ENCODE measurements at places on chromosomes 3 and 15.

DNA sequence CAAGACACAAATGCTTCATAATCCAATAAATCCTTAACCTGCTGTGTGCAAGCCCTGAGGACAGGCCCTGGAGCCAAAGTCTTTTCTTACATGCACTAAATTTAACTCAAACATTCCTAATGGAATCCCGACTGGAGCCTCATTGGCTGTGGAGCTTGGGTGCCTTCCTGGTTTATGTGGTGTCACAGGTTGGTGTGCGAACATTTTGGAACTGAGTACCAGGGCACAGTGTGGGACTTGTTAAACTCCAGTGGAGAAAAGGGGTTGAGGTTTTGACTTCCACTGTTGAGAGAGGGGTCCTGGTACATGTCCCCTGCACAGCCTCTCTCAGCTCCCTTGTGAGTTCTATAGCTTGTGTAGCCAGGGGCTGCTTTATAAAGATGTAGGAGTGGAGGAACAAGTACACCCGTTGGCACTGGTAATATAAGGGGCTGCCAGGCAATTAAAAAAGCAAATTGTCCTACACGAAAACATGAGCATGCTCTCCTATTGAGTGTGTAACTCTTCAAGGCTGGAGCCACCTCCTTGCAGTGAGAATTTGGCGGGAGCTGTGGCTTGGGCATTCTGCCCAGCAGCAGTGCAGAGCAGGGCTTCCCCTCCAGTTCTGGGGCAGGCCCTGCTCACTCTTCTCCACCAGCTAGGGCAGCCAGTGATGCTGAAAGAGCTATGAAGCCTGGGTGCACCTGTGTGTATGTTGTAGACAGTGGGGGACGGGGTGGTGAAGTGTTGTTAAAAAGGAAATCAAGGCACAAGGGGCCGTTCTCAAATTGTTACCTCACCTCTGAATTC lies 218.1 kb downstream of the CLSTN2 start:
- no peak for DNase-seq

DNA sequence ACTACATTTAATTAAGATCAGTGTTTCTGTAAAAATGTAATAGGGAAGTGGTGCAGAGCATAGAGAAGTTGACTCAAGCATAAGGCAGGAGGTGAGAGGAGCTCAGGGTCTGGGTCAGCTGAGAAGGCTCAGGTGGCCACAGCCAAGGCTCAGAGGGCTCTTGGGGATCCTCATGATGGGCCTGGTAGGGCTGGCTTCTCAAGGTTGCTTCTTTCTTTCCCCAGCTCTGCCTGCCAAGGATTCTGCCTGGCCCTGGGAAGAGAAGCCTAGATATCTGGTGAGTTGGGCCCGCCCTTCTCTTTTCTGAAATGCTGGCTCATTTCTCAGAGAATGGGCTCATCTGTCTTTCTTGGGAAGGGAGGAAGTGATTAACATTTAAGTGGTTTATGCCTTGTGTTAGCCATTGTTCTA lies 6.5 kb downstream of the ZNF589 start:
- peak; percentile 77 for DNase-seq

DNA sequence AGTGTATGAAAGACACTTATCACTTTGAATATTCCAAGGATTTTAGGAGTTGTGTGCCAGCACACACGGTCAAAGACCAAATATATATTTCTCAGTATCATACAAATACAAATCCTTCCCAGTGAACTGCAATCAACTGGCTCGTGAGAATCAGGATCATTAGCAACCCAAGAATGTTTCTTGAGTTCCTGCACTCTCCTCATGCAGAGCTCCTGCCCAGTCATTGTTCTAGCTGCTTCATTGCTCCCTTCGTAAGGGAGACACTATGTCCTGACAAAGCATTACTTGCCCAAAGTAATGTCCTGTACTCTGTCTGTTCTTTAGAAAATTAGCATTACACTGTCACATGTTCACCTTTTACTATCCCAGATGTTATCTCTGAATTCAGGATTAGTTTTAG lies 92.0 kb upstream of the SLC4A7 start:
- no peak for DNase-seq

DNA sequence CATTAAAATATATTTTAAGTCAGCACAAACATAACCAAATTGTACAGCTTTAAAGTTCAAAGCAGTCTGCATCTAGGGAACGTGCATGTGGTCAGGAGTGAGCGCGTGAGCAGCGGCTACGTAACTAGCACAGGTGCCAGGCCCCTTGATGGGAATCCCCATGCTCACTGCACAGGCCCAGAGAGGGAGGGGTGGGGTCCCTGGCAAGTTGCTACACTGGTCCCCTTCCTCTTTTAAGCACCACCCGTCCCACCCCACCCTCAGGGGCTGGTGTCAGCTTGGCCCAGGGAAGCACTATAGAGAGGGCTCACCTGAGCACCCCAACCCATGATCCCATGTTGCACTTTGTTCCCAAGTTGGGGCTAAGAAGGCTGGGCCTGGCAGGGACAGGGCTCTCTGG lies 835 bp upstream of the GMPPB start:
- peak; percentile 19 for DNase-seq

- no peak for DNase-seq
Measured at GRCh38 chr3:45803252-45803935, 7.1 kb upstream of the SLC6A20 start.

DNA sequence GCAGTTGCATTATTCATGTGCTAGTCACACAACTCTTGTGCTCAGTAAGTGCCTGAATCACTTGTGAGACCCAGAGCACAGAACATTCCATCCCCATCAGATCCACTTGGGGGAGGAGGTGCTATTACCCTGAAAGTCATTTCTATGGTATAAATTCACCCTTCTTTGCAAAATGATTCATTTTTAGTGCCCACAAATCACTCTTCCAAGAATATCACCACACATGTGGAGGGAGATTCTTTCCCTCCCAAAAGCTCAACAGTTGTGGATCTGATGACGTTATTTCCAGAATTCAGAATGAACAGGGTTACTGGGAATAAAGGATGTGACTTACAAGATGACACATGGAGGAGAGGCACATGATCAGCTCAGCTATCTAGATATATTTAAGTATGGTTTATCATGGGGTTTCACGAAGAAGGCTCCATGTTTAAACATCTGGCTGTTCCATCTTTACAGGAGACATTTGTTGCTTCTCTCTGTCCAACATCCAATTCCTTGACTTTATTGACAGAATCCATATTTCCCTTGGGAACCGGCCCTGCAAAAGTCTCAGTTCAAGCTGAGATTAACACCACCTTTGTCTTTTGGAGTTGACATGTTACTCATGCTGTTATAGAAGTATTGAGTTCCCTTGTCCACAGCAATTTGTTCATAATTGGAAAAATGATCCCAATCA lies 214.2 kb upstream of the PROK2 start:
- peak; percentile 79 for DNase-seq

DNA sequence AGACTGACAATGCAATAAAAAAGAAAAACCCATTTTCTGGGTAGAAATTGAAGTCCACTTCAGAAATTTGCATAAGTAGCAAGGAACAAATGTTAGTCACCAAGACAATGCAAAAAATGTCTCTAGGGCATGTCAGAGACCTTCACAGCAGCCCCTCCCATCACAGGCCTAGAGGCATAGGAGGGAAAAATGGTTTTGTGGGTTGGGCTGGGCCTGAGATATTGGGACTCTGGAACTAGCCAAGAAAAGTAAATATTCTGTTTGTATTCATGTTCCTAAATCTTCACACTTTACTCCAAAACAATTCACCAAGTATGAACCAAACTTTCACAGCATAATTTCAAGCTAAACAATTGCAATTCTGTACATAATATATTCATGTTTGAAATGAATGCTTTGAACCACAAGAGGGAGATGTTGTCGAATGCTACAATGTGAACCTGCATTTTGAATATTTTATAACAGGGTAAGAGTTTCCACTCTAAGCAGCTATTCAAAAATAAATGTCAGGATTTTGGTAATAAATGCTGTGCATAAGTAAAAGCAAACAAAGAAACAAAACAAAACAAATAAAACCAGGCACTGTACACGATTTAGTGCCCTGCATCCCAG lies 429.2 kb downstream of the OTOL1 start:
- DNase-seq: no peak

DNA sequence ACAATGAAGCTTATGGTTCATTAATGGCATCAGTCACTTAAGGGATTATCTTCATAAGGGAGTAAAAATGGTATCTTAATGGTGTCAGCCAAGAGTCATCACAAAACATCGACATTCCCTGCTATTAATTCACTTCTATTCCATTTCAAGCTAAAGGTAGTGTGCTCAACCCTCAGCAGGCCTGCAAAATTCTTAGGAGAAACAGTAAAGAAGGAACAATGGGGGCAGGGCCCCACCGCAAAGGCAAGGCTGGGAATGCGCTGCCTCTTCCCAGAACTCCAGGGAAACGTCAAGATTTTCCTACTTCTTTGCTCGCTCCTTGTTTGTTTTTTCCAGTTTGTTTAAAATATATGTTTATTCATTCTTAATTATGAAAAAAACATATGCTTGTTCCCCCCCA lies 187.3 kb upstream of the TSC22D2 start:
- no peak for DNase-seq

- no peak for DNase-seq
Measured at GRCh38 chr15:65540314-65540713, 10.1 kb downstream of the HACD3 start.

DNA sequence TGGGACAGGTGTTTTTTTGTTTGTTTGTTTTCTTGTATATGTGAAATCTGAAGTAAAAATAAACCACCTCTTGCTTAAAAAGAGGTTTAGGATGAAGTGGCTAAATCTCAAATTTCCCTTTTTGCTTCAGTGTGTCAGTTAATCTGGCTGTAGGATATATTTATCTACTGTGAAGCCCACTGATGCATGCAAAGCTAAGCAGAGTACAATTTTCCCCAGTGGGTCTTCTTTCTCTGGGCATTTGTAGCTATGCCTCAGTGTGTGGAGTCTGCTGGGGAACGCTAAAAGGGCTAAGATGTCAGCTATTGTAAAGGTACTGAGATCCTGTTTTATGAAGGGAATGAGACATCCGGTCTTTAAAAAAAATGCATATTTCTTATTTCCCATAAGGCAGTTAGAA lies 190.6 kb downstream of the TCF12 start:
- DNase-seq: no peak

- DNase-seq: no peak
Measured at GRCh38 chr3:117600112-117600511, 890.5 kb downstream of the TUSC7 start.

DNA sequence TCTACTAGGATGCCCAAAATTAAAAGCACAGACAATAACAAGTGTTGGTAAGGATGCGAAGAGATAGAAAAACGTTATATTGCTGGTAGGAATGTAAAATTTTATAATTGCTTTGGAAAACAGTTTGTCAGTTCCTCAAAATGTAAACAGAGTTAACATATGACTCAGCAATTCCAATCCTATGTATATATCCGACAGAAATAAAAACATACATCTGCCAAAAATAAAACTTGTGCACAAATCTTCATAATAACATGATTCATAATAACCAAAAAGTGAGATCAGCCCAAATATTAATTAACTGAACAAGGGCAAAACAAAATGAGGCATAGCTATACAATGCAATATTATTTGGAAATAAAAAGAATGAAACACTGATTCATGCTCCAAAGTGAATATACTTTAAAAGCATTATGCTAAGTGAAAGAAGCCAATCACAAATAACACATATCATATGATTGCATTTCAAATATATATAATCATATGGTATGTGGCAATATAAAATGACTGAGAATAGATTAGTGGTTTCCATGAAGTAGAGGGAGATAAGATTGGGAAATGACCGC lies 609.3 kb downstream of the IGSF11 start:
- DNase-seq: no peak

- peak; percentile 93 for DNase-seq
Measured at GRCh38 chr15:48541341-48542278, 103.9 kb downstream of the FBN1 start.

GRCh38 chr3:101333883-101334282 lies 13.5 kb upstream of the IMPG2 start:
- DNase-seq: no peak

- no peak for DNase-seq
Measured at GRCh38 chr15:92937901-92938300, 37.8 kb downstream of the CHD2 start.

- DNase-seq: no peak
Measured at GRCh38 chr3:14410106-14410502, 7.7 kb downstream of the SLC6A6 start.

DNA sequence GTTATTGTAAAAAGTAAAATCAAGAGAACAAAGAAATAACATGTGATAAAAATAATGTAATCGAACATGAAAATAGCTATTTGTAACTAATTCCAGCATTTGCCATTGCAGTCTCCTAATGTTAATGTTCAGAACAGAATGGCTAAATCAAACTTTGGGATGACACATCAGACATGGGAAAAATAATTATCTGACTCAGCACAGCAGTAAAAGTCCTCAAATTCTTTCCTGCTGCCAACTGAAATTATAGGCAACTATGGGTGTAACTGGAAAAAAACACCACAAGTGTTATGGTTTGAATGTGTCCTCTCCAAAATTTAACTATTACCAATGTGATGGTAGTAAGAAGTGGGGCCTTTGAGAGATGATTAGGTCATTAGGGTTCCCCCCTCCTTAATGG lies 446.7 kb downstream of the C3orf38 start:
- no peak for DNase-seq

DNA sequence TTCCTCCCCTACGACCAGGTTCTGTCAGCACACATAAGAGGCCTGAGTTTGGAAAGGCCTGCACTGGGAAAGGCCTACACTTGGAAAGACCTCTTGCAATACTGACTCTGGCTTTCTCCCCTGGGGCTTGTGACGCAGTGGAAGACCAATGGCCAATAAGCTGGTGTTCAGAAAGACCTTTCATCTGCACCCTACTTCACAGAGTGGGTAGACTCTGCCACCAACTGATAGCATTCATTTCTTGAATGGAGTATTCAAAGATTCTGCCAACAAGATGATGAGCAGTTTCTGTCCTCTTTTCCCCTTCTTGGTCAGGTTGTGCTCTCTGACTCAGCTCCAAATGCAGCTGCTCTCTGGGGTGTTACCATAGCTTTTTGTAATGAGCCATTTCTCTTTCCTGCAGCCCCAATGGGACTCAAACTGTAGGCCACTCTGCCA lies 48.8 kb downstream of the TIPARP start:
- DNase-seq: peak; percentile 19

- no peak for DNase-seq
Measured at GRCh38 chr3:115351193-115351592, 204.1 kb upstream of the ZBTB20 start.
